ENCODE measurements at places on chromosomes 13 and 19.

GRCh38 chr13:64332048-64332447 lies 2898.1 kb downstream of the PCDH9 start:
- no peak for DNase-seq

GRCh38 chr19:19094513-19094912 lies 30.7 kb downstream of the SLC25A42 start:
- no peak for DNase-seq

- DNase-seq: no peak
Measured at GRCh38 chr19:45050036-45050435, 11.2 kb downstream of the CLASRP start.

- no peak for DNase-seq
Measured at GRCh38 chr13:44768775-44769581, 192.8 kb upstream of the TSC22D1 start.

- DNase-seq: peak; percentile 86
Measured at GRCh38 chr19:53772943-53773342, 51.2 kb downstream of the NLRP12 start.

DNA sequence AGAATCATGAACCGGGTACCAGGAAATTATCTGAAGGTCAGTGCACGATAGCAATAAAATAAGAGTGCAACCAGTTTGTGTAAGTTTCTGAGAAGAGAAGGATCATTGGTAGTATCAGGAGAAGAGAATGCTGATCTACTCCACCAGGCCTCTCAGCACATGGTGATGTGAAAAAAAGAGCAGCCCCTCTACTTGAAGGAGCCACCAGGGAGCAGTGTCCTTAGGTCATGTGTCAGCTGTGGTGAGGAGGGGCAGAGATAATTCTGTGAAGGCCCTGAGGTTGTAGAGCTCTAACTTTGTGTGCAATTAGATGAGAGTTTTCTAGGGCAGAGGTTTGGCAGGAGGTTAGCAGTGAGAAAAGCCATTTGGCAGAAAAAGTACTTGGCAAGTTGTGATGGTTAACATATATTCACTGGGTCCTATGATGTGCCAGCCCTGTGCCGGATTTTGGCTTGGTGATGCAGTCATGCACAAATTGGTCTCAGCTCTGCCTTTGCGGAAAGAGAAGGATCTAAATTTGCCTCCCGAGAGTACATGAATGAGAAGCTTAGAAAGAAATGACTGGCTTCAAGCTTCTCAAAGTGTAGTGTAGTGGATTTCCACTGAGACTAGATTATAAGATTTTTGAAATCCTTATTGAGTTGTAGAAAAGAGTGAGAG lies 19.2 kb upstream of the ZC3H13 start:
- no peak for DNase-seq

- peak; percentile 64 for DNase-seq
Measured at GRCh38 chr13:30864433-30865122, 41.5 kb upstream of the MEDAG start.

- DNase-seq: no peak
Measured at GRCh38 chr19:35130761-35131720, 3.8 kb downstream of the LGI4 start.

DNA sequence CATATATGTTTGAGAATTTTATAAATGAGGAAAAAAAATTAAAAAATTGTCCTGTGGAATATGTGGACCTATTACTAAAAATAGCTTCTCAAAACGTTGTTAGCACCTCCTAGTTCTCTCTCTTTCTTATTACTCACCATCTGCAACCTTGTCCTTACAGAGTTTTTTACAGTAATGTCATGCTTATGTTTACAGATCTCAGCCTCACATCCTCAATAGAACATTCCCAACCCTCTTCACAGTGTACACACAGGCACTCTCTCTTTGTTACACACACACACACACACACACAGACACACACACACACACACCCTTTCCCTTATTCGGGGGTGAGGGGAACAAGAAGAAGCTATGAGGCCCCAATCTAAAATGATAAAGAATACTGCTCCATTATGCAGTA lies 197.7 kb downstream of the SLITRK6 start:
- no peak for DNase-seq

GRCh38 chr13:71922194-71922593 lies 55.2 kb upstream of the DACH1 start:
- DNase-seq: no peak

- no peak for DNase-seq
Measured at GRCh38 chr13:79227418-79227817, 178.6 kb downstream of the RBM26 start.

- peak; percentile 92 for DNase-seq
Measured at GRCh38 chr19:35879770-35880317, 11.5 kb downstream of the APLP1 start.

- DNase-seq: no peak
Measured at GRCh38 chr13:92354583-92354982, 872.0 kb upstream of the GPC6 start.

DNA sequence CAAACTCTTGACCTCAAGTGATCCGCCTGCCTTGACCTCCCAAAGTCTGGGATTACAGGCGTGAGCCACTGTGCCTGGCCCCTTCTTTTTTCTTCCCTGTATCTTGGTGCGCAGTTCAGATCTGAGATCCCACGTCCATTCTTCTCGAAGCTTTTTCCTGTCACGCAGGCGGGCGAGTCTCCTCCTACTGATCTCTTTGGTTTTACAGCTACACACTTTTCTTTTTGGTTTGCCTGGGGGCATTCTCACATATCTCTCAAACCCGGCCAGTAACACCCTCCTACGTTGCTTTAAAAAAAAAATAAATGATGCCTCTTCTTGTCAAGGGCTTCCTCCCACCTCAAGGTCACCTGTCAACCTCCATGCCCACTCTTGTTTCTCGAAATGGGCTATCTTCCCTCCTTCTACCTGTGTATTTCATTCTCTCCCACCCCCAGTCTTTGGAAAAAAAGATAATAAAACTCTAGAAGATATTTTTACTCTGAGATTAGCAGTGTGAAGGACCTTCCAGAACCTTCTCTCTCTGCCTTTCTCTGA lies 12.1 kb downstream of the TMPRSS9 start:
- no peak for DNase-seq

DNA sequence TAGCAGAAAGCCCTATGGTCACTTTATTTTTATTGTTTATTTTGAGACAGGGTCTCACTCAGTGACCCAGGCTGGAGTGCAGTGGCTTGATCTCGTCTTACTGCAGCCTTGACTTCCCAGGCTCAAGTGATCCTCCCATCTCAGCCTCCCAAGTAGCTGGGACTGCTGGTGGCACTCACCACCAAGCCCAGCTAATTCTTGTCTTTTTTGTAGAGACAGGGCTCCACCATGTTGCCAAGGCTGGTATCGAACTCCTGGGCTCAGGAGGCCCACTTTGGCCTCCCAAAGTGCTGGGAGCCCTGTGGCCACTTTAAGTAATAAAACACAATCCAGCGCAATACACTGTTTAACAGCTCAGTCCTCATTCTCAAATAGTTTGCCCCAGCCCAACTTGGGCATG lies 69.3 kb downstream of the NUFIP1 start:
- DNase-seq: peak; percentile 6

DNA sequence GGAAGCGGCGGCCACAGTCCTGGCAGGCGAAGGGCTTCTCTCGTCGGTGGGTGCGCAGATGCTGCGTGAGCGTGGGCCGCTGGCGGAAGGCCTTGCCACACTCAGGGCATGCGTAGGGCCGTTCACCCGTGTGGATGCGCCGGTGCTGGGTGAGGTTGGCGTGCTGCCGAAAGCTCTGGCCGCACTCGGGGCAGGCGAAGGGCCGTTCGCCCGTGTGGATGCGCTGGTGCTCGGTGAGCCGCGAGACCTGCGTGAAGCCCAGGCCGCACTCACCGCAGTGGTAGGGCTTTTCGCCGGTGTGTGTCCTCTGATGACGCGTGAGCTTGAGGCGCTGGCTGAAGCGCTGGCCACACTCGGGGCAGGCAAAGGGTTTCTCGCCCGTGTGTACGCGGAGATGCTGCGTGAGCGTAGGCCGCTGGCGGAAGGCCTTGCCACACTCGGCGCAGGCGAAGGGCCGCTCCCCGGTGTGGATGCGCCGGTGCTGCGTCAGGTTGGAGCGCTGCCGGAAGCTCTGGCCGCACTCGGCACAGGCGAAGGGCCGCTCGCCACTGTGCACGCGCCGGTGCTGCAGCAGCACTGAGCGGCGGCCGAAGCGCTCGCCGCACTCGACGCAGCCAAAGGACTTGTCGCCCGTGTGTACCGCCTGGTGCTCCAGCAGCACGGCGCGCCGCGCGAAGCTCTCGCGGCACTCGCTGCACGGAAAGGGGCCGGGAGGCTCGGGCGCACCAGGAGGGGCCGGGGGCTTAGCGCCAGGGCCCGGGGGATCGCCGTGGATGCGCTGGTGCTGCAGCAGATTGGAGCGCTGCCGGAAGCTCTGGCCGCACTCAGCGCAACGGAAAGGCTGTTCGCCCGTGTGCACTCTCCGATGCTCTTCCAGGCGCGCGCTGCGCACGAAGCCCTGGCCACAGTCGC lies 4.0 kb upstream of the UBE2M start:
- DNase-seq: no peak

DNA sequence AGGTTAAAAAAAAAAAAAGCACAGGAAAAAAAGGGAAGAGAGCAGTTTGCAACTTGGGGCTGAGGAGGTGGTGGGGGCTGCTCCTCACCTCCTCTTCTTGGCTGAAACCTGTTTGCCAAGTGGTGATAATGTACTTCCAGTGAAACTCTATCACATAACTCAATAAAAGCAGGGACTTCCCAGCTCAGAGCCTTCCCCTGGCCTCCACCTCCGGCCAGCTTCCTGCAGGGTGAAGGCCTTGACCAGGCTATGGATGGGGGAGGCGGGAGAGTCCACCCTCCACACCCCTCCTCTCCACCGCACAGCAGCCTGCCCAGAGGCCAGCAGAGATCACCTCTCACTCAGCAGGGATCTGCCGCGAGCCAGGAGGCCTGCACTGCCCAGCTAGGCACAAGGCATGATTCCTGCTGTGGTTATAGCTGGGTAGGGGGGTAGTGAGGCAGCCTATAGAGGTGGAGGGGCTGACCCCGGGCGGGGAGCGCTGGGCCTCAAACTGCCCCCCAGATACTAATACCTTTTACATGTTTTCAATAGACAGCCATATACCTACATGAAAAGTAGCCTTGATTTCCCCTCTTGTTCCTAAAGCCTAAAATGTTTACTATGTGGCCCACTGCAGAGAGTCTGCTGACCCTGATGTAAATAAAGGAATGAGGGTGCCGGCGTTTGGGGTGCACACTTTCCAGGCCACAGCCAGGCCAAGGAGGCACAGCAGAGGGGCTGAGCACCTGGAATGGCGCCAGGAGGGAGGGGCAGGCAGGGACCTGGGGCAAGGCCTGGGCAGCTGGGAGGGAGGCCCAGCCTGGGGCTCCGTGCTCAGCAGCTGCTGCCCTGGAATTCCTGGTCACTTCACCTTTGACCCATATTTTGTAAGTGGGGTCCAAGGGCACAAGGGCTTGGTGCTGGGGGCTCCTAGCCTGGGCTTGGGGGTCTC lies 10.3 kb downstream of the ZNF787 start:
- DNase-seq: no peak

- DNase-seq: no peak
Measured at GRCh38 chr19:17843292-17843827, 4.4 kb downstream of the JAK3 start.

DNA sequence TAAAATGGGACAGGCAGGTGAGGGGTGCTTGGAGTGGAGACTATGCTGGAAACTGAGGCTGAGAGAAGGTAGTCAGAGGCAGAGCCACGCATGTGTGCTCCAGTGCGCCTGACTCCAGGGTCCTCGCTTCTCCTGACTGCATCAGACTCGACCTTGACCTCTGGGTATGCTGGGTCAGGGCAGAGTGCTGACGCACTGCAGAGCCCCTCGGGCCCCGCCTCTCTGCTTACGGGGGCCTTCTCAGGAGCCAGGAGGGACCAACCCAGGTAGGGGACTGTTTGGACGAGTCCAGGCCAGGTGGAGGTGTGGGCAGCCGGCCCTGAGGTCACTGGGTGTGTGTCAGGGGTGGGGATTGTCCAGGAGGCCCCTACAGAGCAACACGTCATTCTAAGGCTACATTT lies 22.9 kb upstream of the SLC7A10 start:
- DNase-seq: no peak

DNA sequence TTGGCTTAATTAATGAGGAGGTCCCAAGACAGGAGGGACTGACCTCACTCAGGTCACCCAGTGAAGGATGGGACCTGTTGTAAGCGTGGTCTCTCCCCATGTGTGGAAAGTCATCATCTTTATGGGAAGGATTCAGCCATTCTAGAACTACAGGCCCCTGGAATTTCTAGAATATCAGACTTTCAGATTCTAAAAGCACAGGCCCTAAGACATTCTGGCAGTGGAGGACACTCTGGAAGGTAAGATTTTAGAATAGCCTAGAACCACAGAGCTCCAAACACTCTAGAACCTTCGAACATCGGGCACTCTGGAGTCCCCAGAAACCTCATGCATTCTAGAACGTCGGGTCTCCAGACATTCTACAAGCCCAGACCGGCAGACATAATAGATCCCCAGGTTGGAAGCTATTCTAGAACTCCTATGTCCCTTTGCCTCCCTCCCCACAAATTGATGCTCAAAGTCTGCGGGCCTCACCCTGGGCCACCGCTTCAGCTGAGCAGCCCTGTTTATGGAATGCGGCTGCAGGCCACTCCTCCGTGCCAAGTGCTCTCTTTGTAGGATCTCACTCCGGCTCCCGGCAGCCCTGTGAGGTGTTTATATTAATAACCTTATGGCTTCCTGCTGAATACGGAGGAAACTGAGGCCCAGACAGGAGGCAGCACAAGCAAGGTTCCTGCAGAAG lies 1.9 kb upstream of the KLK15 start:
- no peak for DNase-seq

DNA sequence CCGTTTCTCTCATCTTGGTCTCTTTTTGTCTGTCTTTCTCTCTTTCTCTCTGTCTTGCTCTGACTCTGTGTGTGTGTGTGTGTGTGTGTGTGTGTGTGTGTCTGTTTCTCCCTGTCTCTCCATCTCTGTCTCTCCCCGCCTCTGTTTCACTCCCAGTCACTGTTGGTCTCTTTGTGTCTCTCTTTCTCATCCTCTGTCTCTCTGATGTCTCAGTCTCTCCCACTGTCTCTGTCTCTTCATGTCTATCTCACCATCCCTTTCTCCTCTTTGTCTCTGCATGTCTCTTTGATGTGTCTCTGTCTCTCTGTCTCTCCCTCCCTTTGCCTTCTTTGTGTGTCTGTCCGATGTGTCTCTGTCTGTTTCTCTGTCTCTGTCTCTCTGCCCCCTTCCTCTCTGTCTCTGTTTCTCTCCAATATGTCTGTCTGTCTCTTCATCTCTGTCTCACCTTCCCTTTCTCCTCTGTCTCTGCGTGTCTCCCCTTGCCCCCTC lies 2.5 kb downstream of the NFIC start:
- no peak for DNase-seq

- no peak for DNase-seq
Measured at GRCh38 chr19:34155686-34156085, 16.6 kb upstream of the LSM14A start.

Measured in NCI-H526 (cell line).